ENCODE measurements at places on chromosomes 16 and 17.

DNA sequence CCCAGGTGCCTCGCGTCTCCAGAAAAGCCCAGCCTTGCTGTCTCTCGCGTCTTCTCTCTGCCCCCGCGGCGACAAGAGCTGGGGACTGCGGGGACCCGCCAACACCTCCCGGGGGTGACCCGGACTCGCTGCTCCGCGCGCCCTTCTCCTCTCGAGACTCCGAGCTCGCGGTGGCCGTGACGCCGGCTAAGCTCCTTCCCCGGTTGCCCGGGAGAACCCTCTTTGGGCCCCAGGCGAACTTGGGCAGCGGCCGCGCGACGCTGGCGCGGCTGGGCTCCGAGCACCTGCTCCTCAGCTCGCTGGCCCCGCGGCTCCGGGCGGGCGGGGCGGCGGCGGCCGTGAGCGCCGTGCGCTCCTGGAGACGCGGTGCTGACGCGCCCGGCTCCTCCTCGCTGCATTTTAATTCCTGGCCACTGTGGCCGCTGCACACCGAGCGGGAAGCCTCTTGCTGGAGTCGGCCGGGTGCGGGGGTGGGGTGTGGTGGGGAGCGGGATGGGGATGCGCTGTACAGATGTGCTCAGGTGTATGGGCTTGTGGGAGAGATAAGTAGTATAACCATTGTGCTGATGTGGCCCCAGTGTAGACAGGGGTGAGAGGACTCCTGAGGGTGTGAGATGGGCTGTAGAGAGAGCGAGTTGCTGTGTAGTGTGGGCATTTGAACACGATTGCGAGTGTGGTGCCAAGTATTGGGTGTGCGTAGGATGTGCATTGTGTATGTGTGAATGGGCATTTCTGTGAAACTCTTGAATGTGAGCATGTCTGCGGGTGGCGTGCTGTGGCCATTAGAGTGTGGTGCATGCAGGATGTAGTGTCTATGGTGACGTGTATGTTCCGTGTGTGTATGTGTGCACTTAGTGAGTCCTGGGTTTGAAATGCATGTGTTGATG lies at the start of gene ASIC2:
TSS of gene ASIC2 (minus strand) at position 315 of the 887 bp plus-strand sequence.
- DNase-seq = no peak

- DNase-seq = no peak
These were observed 6.8 kb downstream of the MAP2K3 start for GRCh38 chr17:21291357-21291756.

DNA sequence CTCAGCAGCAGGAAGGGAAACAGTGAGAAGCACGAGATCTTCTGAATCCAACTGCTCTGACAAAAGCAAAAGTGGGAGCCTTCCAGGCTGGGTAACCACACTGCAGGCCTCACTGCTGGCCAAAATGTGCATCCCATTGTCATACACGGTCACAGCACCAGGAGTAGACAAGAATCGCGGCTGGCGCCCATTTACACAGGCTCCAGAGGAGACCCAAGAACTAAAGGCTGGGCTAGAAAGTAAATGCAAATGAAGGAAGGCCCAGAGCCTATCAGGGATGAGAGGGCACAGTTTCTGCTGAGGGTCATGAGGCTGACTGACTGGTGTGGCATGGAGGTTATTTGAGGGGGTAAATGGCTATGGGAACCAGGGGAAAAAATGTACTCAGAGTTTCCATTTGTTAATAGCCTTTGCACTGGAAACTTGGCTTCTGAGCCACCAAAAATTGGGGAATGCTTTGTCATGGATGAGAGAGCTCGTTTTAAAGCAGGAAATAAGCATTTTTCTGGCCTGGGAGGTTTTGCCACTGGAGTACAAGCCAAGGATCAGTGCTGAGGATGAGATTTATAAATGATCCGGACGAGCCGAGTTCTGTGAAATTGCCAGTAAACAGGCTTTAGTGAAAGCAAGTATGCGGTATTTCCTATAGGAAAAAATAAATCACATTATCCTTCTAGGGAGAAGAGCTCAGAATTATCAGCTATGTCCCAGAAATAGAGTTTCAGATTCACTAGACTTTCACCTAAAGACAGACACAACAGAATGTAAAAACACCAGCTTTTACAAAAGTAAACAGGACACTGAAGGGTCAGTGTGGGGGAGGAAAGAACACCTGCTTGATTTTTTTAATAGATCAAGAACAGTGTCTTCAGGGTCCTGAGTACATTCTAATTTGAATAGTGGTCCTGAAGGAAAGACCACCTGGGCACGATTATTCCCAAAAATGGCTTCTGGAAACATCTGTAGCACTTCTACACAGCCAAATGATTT lies 66.9 kb upstream of the GSG1L start:
- DNase-seq = no peak

- DNase-seq = peak; percentile 7
These were observed 1.1 kb upstream of the TFAP4 start for GRCh38 chr16:4273858-4274311.

DNA sequence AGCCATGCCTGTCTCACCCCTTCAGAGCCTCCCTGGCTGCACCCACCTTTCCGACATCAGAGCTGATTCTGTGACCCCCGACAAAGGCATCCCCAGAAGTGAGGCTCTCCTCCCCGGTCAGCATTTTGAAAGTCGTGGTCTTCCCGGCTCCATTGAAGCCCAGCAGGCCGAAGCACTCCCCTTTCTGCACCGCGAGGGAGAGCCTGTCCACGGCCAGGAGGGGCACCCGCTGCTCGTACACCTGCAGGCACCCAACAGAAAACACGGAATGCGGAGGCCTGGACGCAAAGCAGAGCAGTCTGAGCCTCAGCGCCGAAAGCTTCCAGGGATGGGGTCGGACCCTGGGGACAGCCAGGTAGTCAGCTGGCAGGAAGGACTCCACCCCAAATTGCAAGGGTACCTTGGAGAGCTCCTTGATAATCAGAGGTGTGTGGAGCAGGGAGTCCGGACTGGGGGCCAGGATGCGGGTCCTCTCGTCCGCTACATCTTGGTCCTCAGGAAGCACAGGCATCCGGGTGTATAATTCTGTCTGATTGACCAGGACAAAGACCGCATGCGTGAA lies 13.1 kb upstream of the RNPS1 start:
- DNase-seq = no peak

- DNase-seq = no peak
These were observed 65.8 kb upstream of the CIBAR2 start for GRCh38 chr16:85178006-85178591.

DNA sequence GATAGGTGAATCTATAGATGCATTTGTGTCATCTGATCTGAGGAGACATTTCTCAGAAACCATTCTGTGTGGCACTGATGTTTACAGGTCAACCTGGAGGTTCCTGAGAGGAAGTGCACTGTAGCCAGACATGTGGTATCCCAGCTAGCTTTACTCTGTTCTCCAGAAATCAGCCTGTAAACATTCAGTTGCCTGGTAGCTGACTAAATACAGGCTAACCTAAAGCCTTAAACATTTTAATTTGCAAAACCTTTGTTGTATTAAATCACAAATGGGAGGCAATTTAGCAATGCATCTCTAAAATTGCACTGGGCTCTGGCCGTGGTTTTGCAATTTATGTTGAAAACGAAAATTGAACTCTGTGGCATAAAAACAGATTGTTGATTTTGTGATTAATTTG lies 207.6 kb downstream of the FTO start:
- no peak for DNase-seq

DNA sequence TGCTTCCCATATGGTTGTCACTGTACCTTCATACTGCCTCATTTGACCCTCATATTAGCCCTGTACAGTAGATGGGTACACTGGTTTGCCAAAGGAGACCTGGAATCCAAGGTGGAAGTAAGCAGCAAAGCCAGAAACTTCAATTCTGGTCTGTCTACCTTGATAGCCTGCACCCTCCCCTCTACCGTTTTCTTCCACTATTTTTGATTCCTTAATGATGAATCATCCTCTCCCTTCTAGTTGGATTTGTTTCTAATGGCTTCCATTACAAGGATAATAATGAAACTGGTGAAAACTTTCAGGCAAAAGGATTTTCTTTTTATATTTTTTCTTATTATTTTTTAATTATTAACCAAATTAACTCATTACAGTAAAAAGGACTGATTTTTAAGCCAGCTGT lies 17.3 kb downstream of the TAC4 start:
- no peak for DNase-seq

DNA sequence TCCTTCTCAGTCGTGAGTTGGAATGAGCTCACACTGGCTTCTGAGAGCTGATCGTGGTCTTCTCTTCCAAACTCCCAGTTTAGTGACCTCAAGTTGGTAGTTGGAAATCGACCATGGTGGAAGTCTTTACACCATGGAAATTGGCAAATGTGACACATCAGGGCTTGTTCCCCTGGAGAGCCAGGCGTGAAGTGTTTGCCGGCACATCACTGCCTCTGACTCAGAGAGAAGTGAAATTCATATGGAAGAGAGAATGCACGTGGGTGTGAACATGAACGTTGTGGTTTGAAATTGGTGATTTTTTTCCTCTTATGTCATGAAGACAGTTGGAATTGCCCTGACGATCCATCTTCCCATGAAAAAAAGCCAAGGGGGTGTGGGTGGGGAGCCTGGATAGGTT lies 47.4 kb downstream of the AXIN2 start:
- DNase-seq = no peak

- no peak for DNase-seq
These were observed 2.9 kb downstream of the SLC13A5 start for GRCh38 chr17:6710317-6710716.

GRCh38 chr16:57213462-57213861 lies 27.3 kb downstream of the RSPRY1 start:
- DNase-seq = no peak

- DNase-seq = no peak
These were observed 12.6 kb upstream of the ASGR1 start for GRCh38 chr17:7191571-7192270.

- no peak for DNase-seq
These were observed 22.8 kb downstream of the ITGB3 start for GRCh38 chr17:47276444-47276843.

DNA sequence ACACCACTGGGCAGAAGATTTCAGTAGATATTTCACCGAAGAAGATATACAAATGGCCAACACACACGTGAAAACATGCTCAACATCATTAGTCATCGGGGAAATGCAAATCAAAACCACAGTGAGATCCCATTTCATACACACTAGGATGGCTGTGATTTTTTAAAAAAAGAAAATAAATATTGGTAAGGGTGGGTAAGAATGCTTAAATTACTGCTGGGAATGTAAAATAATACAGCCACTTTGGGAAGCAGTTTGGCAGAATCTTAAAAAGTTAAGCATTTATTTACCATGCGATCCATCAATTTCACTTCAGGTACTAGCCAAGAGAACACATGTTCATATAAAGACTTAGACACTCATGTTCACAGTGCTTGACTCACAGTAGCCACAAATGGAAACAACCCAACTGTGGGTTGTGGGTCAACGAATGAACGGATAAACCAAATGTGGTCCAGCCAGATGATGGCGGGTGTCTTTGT lies 6.5 kb upstream of the C16orf74 start:
- no peak for DNase-seq

DNA sequence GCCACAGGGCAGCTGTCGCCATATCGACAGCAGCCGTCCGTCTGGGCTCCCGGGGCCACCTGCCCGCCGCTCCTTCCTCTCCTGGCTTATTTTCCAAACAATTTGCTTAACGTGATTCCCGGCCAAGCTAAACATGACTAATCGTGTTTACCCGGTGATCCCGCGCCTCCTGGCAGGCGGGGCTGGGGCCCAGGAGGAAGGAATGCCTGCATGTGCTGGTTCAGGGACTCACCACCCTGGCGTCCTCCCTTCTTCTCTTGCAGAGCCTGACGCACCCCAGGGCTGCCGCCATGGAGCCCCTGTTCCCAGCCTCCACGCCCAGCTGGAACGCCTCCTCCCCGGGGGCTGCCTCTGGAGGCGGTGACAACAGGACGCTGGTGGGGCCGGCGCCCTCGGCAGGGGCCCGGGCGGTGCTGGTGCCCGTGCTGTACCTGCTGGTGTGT lies 6.1 kb downstream of the SSTR5 start:
- DNase-seq = no peak

GRCh38 chr17:56595831-56596690 lies 2.6 kb downstream of the NOG start:
- DNase-seq = no peak

DNA sequence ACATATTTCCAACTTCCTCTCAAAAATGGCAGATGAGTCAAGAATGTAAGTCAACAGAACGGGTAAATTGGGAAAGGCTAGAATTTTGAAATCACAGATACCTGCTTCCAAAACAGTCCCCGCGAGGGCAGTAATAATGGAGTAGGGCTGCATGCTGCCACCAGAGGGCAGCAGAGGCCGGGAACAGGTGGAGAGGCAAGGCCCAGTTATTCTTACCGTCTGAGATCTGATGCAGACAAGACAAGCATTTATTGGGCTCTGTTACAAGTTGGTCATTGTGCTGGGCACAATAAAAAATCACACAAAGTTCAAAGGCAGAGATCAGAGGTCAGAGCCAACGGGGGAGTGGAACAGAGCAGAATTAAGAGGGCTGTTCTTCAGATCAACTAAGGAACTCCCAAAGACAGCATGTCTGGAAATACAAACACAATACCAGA lies 8.8 kb upstream of the MLKL start:
- peak; percentile 57 for DNase-seq

DNA sequence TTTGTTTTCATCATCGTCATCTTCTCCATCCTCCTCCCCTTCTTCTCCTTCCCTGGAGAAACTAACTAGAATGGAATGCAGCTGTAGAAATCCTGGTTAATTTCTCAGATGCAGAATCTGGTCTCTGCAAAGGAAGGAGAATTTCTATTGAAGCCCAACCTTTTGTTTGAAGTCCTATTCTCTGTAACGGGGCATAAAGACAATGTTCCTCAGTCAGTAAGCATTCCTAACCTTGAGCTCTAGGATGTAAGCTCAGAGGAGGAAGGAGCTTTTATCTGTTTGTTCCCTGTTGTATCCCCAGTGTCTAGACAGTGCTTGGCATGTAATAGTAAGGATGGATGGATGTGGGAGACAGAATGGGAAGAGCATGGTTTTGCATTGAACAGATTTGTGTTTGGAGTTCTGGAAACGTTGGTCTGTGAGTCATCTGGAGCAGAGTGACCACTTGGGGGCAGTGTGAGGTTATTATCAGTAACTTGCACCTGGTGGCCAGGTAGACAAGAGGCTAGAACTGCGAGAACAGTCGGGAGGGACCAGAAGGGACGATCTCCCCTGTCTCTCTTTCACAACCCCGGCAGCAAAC lies 363.7 kb downstream of the SNX29 start:
- DNase-seq = no peak

DNA sequence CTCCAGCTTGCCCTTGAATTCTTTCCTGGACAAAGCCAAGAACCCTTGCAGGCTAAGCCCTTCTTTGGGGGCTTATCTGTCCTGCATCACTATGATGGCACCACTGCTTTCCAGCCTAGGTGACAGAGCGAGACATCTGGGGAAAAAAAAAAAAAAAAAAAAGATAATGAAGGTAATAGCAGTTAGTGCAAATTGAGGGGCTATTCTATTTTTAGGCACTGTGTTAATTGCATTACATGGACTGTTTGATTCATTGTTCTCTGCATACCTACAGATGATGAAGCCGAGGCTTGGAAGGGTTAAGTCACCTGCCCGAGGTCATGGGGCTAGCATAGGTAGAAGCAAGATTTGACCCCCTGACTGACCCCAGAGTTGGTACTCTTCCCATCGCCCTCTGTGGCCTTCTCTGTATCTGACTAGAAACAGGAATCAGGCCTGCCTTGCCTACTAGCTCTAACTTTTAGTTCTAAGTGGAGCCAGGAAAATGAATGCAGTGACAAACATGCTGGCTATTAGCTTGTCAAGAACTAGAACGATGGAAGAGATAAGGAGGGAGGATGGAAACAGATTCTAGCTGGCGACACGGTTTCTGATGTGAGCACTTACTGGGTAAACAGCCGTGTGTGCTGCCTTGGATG lies 312.1 kb downstream of the SNX29 start:
- no peak for DNase-seq

- no peak for DNase-seq
These were observed 4.0 kb downstream of the NOG start for GRCh38 chr17:56597495-56597990.
